ENCODE measurements at places on chromosomes 3 and 15. TPM values are rescaled to one million over a fixed set of nuclear protein-coding genes. Genes with fewer than 3 reads are reported as not detected.
A peak's percentile ranks its signal among the peaks of the same experiment; 100 is the strongest.

GRCh38 chr15:79820820-79821219, 76.0 kb downstream of the MTHFS start:
- peak; percentile 49 for DNase-seq

DNA sequence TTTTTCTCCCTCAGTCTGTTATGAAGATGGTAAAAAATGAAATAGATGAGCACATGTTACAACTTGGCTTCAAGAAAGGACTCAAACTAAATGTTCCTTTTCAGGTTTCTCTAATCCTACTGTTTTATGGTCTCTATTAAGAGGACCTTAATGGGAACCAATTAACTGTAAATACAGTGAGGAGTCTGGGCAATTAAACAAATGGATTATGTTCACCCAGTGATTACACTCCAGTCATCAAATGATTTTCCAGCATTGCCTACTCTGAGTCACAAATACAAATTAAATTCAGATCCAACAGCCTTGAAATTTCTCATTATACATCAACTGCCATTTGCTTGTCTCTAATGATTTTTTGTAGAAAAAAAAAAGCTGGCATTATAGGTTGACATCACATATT, 129.2 kb downstream of the NEK10 start:
- DNase-seq, result no peak

ZMAT3 gene
- polyA plus RNA-seq, result 5.2 TPM

DNA sequence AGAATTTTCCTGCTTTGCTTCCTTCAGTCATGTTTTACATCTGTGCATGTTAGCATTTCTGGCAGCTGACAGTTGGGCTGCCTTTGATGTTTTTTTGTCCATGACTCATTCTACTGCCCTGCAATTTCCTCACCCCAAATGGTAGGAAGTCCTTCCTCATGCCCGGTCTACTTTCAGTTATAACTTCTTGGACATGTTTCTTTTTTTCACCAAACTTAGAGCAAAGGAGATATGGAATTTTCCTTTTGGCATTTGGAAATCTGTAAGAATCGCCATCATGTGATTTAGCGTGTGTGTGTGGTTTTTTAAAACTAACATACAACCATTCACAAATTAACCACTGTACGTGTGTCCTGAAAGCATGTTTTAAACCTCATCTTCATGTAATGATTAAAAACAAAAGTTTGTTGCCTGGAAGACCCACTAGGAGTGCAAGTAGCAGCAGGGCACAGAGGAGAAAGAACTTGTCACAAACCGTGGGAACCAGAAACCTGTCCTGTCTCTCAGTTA, 430.7 kb upstream of the CFAP20DC start:
- no peak for DNase-seq

DNAH1 gene
- 9.6 TPM for polyA plus RNA-seq

GRCh38 chr15:85383470-85384148, 3.2 kb downstream of the AKAP13 start:
- no peak for DNase-seq

- DNase-seq, result no peak
These were observed 21.5 kb downstream of the PLD1 start for GRCh38 chr3:171788546-171789351.

GRCh38 chr15:87461631-87462030, 794.9 kb downstream of the NTRK3 start:
- DNase-seq, result no peak

PSMD6 gene
- 94.6 TPM for polyA plus RNA-seq

DNA sequence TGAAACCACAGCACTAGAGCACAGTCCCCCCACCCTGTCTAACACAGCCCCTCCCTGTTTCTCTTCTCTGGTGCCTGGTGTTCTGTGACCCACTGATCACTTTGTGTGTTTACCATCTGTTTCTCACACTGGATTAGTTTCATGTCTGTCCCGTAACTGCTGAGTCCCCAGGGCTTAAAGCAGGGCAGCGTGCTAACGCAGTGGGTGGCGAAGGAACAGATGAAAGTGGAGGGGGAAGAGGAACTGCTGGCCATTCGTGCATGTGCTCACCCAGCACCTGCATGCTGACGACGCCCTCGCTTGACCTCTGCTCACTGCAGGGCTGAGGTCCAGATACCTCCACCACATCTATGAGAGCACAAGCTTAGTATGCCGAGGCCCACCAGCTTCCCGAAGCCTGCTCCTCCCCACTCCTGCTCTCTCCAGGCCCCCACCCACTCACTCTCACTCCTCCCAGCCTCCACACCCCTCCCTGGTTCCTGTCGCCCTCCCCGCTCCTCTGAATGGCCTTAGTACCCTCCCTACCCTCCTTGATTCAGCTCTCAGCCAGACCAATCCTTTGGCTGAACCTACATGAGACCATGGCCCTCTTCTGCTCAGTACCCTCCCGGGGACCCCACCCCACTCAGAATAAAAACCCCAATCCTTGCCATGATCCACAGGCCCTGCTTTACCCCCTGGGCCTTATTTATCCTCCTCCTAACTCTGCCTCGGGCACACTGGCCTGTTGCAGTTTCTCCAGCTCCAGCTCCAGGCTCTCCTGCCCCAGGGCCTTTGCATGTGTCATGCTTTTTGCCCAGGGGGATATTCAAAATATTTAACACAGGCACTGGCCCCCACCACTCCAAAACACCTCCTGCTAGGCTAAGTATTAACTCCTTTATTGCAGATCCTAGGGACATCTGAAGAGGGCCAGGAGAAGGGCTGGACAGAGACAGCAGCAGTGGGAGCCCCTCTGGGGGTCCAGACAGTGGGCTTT, 15.1 kb upstream of the IQSEC1 start:
- DNase-seq, result no peak

DNA sequence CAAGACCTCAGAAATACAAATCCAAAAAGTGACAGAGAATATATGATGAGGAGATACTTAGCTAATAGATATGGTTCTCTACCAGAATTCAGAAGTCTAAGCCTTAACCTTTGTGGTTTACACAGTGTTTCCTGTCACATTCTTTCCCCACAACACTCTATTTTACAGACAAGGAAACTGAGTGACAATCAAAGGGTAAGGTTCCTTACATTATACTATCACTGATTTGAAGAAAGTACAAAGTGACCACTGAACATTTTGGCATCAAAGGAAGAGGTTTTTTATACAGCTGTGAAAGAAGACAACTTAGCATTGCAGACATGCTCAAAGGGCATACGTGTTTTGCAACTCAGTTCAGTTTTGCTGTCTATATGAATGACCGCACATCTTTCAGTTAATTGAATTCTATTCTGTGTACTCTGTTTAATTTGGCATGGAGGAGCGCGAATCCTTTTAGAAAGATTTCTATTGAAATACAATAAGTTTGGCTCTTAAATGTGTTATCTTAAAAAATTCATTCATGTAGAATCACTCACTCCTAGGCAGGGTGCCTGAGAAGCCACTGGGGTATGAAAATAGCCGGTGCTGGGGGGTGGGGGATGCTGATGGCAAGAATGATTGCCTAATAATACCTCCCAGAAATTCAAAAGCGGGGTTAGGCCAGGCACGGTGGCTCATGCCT, 66.5 kb upstream of the SKOR1 start:
- DNase-seq, result no peak
